CD4-positive, alpha-beta T cell treated with Interleukin-1 beta for 1 hour (primary cell): ENCODE measurements at places on chromosomes 3 and 15.

GRCh38 chr15:44695294-44695693 is 15.8 kb downstream of the PATL2 start:
- DNase-seq, result no peak

GRCh38 chr3:197523526-197523925 is 32.2 kb downstream of the BDH1 start:
- no peak for DNase-seq

- no peak for DNase-seq
Observed at GRCh38 chr3:127822041-127822681, at the start of gene MGLL. TSS of gene MGLL (minus strand) at chr3:127822515. CDS start at chr3:127822318, 197 bp downstream.

DNA sequence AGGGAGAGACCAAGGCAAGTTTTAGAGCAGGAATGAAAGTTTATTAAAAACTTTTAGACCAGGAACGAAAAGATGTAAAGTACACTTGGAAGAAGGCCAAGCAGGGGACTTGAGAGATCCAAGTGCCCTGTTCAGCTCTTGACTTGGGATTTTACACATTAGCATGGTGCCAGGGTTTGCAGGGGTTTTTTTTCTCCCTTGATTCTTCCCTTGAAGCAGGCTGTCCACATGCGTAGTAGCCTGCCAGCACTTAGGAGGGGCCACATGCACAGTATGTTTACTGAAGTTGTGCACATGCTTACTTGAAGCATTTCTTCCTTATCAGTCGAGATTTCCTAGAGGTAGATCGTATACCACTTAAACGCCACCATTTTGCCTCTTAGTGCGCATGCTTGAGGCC is 277.5 kb upstream of the AGTR1 start:
- DNase-seq, result no peak

- no peak for DNase-seq
Observed at GRCh38 chr3:98577178-98577895, 16.1 kb downstream of the CPOX start.

DNA sequence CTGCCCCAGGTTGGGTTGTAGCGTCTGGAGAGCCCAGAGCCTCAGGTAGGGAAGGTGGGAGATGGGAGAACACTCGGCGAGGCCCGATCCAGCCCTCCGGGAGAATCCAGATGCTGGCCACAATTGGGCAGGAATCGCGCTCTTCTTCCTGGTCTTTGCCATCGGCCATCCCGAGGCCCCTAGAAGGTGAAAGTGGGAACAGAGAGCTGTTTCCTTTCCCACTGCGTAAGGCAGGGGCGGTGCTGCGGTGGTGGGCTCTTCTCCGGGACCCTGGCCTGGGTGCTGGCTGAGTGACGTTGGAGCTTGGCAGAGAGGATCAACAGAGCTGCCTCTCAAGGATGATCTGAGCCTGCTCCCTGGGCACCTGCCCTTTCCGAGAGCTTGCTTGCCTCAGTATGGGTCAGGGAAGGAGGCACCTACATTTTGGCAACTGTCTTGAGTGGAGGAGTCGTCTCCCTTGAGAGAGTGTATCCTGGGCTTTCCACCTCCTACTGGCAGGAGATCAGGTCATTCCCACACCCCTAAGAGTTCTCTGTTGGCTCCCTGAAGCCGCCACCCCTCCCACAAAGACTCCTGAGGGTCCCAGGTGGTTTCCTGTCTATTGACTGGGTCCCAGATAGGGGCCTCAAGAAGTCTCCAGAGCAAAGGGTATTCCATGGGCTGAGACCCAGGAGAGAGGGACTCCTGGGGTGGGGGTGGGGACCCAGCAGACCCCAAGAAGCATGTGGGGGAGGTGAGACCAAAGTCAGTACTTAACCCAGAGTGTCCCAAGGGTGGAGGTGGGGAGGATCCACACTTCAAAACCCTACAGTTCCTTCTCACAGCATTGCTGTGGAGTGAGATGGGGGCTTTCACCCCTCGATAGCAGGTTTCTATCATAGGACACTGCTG is 1.6 kb downstream of the C15orf39 start:
- DNase-seq, result no peak

DNA sequence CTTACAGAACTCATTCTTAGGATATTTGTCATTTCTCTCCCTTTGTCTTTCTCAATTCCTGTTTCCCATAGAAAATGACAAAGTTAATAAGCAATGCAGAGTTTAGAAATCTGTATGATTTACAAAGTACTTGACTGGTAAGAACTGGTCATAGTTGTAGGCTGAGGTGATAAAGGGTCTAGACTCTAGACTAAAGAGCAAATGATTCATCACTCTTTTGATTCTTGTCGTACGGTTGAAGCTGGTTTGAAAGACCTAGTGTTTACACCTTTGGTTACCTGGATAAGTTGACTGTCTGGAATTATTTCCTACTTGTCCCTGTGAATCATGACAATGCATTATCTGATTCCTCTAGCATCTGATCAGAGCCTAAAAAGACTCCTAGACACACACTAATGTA is 58.9 kb upstream of the TP63 start:
- no peak for DNase-seq

GRCh38 chr3:61940236-61940635 is 378.9 kb downstream of the PTPRG start:
- no peak for DNase-seq

DNA sequence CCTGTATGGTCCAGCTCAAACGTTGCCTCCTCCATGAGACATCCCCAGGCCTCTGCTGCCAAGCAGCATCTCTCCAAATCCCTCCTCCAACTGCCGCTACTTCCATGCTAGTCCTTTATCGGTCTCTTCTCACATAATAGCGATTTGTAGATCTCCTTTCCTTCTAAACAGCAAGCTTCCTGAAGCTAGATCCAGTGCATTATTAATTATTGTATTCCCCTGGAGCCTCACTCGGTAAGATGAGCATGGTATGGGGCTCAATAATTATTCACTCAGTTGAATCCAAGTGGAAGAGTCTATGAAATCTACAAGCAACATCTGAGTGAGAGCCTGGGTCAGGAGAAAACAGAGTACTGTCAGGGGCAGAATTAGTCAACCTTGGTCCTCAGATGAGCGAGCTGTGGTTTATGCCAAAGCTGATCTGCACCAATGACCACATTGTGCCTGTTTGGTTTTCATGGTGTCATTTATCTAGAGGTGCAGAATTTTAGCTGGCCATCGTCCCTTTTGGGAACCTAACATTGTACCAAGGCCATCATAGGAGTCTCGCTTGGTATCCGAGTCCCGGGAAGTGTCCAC is 93.8 kb upstream of the UBE2E1 start:
- no peak for DNase-seq

DNA sequence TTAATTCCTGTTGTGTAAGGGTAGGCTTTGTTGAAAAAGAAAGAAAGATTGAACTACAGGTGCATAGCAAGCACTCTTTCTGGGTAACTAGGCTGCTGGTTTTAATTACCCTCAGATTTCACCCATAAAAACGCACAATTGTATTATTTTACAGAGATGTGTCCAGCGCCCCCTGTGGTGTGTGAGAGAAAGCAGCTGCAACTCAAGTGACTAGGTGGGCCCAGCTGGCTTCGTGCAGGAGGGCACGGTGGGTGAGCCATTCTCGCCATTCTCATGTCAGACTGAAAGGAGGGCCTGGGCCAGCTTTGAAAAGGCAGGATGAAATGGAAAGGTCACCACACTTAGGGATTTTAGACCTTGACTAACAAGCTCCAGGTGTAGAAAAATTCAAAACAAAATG is 122.6 kb downstream of the LRIG1 start:
- DNase-seq, result peak; percentile 55

DNA sequence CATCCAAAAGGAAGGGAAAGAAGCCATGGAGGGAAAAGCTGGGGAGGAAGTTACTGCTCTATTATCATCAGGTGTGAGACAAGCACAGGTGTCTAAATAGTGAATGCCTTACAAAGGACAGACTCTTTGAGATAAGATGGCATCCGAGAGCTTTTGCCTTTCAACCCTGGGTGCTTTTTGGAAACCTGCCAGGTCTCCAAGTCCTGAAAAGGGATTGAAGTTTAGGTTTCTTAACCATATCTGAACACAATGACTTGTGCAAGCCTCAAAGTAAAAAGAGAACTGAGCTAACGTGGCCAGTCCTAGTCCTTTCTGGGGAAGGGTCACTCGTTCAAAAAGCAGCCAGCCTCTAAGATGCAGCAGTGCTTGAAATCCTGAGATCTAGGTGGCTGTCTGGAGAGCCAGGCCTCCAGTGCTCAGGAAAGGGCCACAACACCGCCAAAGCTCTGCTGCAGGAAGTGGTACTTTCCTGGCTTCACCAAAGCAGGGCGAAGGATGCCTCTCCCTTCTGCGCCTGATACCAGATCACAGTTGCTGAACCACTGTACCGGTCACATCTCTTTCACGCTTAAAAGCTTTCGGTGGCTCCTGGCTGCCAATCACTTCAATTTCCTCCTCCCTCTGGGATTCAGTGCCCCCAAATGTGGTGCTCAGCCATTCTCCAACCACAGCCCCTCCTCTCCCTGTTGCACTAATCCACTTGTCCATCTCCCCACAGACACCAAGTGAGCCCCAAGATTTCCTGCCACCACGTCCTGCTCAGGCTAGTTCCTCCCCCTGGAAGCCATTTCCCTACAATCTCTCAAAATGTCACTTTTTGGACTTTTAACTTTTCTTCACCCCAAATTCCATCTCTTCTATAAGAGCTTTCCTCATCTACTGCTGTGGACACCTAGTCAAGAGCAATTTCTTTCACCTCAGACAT is 104.1 kb upstream of the LPP start:
- DNase-seq, result peak; percentile 40

- DNase-seq, result no peak
Observed at GRCh38 chr3:29164825-29165224, 116.0 kb upstream of the RBMS3 start.

GRCh38 chr15:63891079-63891767 is 57.5 kb upstream of the HERC1 start:
- DNase-seq, result peak; percentile 76

- peak; percentile 29 for DNase-seq
Observed at GRCh38 chr3:46405301-46406019, 1.4 kb downstream of the CCR5AS start.

DNA sequence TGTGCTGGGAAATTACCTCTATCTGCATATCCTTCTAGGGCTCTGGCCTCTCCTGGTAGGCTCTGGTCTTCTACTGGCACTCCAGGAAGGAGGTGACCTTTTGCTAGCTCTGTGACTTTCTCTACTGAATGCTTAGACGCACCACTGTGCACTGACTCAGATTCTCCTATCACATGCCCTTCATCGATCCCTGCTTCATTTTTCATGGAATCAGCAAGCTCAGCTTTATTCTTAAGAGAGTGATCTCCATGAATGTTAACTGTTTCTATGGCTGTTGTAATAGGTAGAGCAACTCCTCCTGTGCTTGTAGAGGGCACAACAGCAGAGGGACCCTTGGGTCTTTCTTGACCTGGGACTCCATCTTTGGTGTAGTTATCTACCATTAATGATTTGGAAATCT is 106.6 kb downstream of the MAP4 start:
- DNase-seq, result no peak

- no peak for DNase-seq
Observed at GRCh38 chr3:87674397-87675161, 384.2 kb downstream of the CGGBP1 start.

- no peak for DNase-seq
Observed at GRCh38 chr3:196942915-196943277, 568 bp upstream of the NCBP2 start.

DNA sequence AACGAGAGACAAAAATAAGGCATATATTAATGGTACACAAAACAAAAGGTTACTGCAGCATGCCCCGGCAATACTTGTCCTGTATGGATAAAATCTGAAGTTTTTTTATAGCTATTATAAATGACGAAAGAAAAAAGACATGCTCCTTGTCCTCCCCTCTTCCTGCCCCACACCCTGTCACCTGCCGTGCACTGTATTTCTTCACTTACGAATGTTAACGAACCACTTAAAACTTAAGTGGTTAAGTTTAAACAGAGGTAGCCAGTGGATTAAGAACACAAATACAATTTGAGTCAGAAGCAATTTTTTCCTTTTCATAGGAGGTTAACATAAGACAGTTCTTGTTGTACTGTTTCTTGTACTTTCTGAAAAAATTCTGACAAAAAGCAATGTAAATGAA is 799.1 kb upstream of the NECTIN3 start:
- no peak for DNase-seq

GRCh38 chr15:65059931-65060596 is 7.7 kb downstream of the RASL12 start:
- no peak for DNase-seq

GRCh38 chr3:141722648-141723047 is 15.4 kb upstream of the RNF7 start:
- no peak for DNase-seq

GRCh38 chr3:104696470-104696869 is 670.2 kb upstream of the ALCAM start:
- no peak for DNase-seq

GRCh38 chr3:144036498-144036897 is 64.9 kb downstream of the DIPK2A start:
- DNase-seq, result no peak

- no peak for DNase-seq
Observed at GRCh38 chr15:41494922-41495735, 1.5 kb downstream of the ITPKA start.

- DNase-seq, result no peak
Observed at GRCh38 chr3:144756704-144757440, 785.2 kb downstream of the DIPK2A start.

DNA sequence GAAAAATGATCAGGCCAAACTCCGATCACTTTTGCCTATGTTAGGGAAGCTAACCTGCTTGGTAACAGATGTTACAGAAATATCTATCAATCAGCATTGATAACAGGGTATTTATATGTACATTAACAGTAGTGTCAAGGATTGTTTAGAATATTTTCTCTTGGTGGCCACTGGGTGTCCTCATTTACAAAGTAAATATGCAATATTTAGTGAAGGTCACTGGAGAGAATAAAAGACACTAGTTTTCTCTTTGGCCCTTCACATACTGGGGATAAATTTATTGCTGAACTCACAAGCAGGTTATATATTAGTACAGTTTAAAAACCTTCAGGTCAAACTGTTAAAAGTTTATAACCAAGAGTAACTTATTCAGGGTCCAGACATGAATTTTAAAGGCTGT is 69.0 kb downstream of the TIGIT start:
- DNase-seq, result peak; percentile 11

GRCh38 chr15:26773917-26774316 is 1.1 kb upstream of the GABRB3 start:
- DNase-seq, result no peak

GRCh38 chr3:135238871-135239614 is 444.0 kb downstream of the EPHB1 start:
- no peak for DNase-seq

- DNase-seq, result no peak
Observed at GRCh38 chr3:125186261-125186787, 26.2 kb downstream of the SLC12A8 start.

GRCh38 chr3:134377896-134378295 is 3.6 kb upstream of the AMOTL2 start:
- no peak for DNase-seq

GRCh38 chr15:100115711-100116090 is 226.1 kb downstream of the ADAMTS17 start:
- no peak for DNase-seq
